ENCODE measurements at places on chromosomes 7 and 10.

DNA sequence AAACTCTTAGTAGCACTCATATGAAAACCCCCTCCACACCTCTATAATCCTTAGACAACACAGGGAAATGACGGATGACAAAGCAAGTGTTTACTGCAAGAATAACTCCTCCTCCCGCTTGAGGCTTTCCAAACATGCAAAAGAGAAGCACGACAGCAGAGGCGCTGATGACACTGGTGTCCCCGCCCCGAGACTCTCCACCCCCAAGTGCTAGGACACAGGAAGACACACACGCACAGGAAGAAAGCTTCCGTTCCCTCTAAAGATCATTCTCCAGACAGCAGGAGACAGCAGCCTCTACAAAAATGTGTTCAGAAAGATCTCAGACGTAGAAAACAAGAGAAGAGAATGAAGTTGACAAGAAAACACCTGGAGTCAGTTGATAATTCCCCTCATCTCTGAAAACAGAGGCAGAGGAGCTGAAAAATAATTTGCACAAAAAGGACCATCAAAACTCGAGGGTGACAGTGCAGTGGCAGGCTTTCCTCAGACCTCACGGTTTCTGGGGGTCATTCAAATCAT is 90.2 kb downstream of the DLG5 start:
- no peak for DNase-seq

DNA sequence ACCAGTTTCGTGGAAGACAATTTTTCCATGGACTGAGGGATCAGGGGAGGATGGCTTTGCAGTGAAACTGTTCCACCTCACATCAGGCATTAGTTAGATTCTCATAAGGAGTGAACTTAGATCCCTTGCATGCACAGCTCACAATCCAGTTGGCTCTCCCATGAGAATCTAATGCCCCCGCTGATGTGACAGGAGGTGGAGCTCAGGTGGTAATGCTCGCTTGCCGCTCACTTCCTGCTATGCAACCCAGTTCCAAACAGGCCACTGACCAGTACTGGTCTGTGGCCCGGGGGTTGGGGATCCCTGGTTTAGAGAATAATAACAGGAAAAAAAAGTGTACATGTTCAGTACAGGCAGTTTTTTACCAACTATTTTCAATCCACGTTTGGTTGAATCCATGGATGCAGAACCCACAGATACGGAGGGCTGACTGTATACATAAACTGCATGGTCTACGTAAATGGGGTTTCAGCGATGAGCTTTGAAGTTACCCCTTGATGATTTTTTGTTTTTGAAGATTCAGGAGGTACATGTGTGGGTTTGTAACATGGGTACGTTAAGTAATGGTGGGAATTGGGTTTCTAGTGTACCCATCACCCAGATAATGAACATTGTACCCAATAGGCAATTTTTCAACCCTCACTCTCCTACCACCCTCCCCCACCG is 24.5 kb downstream of the OGDH start:
- DNase-seq: no peak

GRCh38 chr10:58756130-58756719 is 243.6 kb downstream of the BICC1 start:
- DNase-seq: no peak

DNA sequence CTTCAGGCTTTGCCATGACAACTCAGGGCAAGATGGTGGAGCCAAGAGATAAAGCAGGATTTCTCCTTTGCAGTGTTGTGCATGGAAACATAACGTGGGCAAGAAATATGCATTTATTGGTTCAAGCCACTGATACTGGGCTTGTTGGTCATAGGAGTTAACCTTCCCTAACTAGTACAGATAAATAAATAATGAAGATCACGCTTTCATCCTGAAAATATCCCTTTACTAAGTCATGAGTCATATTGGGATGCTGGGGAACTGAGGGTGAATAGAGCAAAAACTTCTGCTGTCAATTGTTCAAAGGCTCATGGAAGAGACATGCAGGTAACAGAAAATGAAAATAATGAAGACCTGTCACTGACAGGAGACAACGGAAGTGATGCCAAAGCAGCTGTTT is 55.5 kb downstream of the TES start:
- no peak for DNase-seq

- DNase-seq: peak; percentile 71
These were observed 178.3 kb downstream of the PRKCQ start for GRCh38 chr10:6401558-6402348.

DNA sequence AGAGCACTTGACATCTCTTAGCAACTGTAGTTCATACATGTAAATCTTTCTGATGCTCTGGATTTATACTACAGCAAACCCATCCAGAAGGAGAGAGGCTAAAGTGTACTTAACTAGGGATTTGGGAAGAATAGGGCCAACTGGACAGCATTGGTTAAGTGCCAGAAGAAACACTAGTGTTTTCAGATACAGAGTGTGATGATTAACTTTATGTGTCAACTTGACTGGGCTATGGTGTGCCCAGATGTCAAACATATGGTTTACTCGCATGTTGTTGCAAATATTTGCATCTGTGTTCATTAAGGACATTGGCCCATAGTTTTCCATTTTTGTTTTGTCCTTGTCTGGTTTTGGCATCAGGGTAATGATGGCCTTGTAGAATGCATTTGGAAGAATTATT is 384.7 kb upstream of the KCND2 start:
- DNase-seq: no peak

DNA sequence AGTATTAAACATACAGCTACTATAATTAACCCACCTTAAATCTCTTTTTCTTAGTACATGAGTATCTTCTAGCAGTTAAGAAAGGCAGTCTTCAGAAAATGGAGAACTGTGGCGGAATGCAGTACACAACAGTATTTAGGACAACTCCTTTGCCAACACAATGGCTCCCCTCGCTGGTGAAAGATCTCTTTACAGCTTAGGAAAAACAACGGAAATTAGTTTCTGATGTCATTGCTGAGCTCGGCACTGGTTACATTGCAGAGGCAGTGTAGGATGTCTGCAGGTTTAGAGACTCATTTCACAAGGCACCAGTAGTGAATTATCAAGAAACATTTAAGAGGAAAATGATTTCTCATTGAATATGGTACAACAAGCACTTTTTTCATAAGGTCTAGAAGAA is 43.4 kb downstream of the GLRX3 start:
- DNase-seq: no peak

DNA sequence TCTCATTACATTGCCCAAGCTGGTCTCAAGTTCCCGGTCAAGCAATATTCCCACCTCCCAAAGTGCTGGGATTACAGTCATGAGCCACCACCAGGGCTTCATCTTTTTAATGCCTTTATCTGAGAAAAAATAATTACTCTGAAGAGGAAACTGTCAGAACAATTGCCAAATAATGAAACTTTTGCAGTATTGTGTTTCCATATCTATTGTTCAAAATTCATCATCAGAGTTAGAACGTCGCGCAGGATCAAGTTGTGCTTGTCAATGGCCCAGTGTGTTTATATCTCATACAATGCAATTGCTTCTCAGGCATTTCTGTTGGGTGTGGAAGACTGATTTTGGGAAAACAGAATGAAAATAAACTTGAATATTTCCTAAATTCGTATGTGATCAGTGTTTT is 143.1 kb downstream of the ARID5B start:
- no peak for DNase-seq

GRCh38 chr10:15795036-15795792 is 65.1 kb downstream of the MINDY3 start:
- DNase-seq: no peak

- DNase-seq: no peak
These were observed 78.4 kb upstream of the AFAP1L2 start for GRCh38 chr10:114482480-114483304.

GRCh38 chr10:48287417-48288391 is 13.2 kb upstream of the FRMPD2 start:
- DNase-seq: no peak

DNA sequence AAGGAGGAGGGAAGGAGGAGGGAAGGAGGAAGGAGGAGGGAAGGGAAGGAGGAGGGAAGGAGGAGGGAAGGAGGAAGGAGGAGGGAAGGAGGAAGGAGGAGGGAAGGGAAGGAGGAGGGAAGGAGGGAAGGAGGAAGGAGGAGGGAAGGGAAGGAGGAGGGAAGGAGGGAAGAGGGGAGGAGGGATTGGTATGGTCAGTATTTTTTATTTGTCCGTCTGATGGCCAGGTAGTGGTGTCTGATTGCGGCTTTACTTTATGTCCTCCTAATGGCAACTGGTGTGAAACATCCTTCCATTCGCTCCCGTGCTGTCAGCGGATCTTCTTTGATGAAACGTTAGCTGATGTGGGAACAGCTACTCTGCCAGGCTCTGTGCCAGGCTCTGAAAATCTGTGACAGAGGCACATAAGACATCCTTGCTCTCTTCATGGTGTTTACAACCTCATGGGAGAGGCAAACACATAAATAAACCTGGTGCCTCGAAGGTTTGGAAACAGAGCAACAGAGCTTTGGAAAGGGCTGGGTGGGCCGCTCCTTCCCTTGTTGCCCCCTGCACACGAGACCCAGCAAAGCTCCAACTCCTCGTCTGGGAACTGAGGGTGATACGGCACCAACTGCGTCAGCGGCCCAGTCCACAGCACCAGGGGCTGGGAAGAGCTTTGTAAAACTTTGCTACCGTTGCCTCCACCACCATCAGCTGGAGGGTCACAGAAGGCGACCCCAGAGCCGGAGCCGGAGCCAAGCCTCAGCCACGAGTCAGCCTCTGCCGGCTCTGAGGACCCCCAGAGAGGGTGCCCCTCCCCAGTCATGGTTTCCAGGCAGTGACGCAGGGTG is 40.3 kb downstream of the PDGFA start:
- DNase-seq: no peak

DNA sequence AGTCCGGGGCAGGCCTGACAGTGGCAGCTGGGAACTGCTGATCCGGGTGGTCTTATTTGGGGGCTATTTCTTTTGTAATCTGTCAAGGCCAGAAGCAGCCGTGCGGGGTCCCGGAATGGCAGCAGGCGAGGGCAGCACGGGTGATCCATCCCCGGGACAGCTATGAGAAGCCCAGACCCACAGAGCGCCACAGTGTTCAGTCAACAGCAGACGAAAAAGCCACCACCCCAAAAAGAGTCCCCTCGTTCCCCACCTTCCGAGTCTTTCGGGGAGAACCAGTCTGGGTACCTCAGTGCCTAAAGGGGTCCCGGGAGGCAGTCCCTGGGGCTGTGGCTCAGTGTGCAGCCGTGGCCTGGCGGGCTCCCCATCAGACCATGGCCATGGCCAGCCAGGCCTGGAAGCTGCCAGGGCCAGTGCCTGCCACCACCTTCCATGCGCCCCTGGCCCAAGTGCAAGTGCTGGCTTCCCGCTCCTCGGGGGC is 125.1 kb upstream of the KCTD7 start:
- DNase-seq: no peak

DNA sequence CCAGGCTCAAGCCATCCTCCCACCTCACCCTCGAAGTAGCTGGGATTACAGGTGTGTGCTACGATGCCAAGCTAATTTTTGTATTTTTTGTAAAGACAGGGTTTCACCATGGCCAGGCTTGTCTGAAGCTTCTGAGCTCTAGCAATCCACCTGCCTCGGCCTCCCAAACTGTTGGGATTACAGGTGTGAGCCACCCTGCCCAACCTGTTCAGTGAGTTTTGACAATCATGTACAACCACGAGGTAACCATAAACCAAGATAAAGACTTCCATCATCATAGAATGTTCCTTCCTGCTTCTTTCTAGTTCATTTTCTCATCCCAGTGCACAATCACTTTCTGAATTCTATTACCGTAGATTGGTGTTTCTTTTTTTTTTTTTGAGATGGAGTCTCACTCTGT is 30.5 kb upstream of the MKRN1 start:
- DNase-seq: no peak

DNA sequence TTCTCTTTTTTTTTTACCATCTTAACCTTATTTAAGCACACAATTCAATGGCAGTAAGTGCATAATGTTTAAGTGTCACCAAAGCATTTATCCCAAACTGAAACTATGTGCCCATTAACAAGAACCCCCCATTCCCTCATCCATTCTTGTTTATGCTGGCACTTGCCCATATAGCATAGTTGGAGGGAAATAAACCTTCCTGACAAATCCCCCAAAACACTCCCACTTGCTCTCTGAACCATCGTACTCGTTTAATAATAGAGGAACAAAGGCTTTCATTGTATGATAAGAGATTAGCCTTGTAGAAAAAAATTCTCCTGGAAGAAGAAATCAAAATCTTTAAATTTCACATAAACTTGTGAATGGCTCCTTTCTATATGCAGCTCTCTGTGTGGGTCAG is 26.4 kb upstream of the KCNMA1 start:
- DNase-seq: no peak

- peak; percentile 93 for DNase-seq
These were observed 551.7 kb downstream of the GRM8 start for GRCh38 chr7:126700807-126701604.

GRCh38 chr10:115514895-115515294 is 421.7 kb downstream of the ATRNL1 start:
- no peak for DNase-seq

DNA sequence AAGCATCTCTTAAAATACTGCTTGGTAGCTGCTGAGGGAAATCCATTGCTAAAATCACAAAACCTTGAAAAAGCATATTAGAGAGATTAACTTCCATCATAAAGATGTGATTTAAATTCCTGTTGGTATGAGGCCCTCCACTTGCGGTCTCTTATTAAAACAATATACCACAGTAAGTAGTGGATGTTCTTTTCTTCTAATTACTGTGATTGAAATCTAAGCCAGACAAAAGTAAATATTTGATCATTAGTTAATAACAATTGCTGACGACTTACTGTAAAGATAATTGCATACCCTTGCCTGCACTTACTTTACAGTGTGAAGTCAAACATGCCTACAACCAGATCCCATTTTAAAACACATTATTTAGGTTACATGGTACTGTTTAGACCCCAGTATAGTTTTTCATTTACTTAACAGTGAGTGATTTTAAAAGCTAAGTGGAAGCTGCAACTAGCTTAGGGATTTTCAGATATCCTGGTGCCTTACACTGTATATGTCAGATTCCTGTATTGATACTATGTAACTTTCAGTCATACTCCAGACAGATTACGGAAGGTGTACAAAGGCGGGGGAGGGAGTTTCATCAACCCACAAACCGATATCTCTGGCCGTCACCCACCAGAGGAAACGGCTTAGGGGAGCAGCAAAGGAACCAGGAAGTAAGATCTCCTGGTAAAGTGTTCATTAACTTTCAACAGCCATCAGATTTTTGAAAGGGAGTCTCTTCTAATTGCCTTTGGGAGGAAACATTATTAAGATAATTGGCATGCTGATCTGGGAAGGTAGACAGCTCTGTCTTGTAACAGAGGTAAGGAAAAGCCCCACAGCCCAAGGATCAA is 986 bp downstream of the NRP1 start:
- no peak for DNase-seq

GRCh38 chr10:118423800-118424442 is 81.8 kb upstream of the FAM204A start:
- DNase-seq: peak; percentile 78

- DNase-seq: no peak
These were observed 271.6 kb downstream of the WDR37 start for GRCh38 chr10:1327759-1328158.

All from MG63 (cell line).